NCI-H460 (cell line): ENCODE measurements at places on chromosomes 1 and 21.

DNA sequence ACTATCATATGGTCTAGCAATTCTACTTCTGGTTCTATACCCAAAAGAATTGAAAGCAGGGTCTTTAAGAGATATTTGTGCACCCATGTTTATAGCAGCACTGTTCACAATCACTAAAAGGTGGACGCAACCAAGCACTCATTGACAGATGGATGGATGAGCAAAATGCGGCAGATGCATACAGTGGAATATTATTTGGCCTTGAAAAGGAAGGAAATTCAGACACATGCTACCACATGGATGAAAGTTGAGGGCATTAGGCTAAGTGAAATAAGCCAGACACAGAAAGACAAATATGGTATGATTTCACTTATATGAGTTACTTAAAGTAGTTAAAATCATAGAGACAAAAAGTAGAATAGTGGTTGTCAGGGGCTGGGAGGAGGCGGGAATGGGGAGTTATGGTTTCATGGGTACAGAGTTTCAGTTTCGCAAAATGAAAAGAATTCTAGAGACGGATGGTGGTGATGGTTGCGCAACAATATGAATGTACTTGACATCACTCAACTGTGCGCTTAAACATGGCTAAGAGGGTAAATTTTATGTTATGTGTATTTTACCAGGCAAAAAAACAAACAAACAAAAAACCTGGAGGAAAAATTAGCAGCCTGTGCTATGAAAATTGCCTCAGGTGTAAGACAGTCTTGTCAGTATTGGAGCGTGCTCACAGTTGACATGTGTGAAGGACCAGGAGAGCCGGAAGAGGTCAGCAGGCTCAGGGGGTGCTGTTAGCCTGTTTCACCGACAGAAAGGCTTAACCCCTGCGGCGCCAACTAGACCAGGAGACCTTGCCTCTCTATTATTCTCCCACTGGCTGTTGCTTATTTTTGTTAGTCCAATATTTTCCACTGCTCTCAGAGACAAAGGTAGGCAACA is 26.5 kb downstream of the CD247 start:
- DNase-seq: no peak

DNA sequence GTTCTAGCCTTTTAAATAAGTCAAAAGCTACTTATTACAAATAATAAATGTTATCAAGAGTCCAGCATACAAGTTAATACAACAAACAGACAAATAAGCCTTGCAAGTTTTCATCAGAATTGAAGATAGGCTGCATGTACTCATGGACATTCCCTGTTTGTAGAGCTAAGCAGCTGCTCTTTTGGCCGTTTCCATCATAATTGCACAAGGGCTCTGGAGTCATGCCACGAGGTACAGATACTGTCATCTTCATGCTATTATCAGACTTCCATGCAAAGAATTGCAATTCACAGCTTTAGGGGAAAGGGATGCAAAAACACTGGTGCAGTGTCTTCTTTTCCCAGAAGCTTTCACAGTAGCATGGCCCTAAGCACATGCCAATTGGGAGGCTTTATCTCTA is 52.8 kb upstream of the TBX15 start:
- DNase-seq: no peak

DNA sequence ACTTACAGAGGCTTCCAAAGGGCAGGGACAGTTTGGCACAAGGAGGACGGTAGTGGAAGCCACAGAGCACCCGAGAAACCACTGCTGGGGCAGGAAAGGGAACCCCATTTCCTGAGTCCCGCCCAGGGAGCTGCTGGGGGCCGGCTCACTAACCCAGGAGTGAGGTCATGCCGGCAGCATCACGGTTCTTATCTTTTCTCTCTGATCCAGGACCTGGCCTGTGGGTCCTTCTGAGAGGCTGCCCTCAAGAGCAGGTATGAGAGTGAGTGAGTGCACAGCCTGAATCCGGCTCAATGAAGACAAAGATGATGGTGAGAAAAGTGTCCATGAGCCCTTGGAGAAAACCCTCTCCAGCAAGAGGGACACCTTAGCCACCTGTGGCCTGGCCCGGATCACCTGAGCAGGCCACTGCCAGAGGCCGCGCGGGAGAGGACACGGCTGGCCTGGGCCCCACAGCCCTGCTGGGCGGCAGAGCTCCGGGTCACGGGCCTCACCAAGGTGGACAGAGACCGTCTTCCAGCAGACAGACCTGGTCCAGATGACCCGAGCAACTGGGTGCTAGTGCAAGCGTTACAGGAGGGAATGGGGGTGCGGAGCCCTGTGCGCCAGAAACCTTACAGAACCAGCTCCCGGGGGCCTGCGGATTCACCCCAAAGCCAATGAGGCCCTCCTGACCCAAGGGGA is 94.9 kb downstream of the RIPK4 start:
- DNase-seq: no peak

DNA sequence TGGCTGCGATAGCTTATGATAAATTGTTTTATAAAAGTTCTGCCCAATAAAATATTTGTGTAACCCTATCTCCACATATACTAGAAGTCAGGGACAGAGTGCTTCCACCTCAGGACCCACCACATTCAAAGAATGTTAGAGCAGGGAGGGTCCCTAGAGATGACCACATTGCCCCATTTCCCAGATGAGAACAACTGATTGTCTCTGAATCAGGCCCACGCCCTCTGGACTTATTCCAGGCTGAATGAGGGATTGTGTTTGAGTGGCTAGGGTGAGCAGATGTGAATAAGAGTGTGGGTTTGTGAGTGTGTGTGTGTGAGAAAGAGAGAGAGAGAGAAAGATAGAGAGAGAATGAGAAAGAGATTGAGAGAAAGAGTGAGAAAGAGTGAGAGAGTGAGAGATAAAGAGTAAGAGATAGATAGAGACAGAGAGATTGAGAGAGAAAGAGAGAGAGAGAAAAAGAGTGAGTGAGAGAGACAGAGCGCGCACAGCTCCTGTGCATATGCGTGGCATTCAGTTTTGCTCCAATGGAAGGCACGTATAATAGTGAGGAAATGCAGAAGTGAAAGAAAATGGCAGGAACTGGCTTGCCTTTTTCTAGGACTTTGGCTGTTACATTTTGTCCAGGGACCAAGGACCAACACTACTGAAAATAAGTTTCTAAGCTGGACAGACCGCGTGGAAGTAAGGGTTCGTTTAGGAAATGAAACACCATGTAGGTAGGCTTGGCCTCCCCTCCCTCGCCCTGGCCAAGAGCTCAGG is 94.1 kb downstream of the ABCA4 start:
- no peak for DNase-seq

DNA sequence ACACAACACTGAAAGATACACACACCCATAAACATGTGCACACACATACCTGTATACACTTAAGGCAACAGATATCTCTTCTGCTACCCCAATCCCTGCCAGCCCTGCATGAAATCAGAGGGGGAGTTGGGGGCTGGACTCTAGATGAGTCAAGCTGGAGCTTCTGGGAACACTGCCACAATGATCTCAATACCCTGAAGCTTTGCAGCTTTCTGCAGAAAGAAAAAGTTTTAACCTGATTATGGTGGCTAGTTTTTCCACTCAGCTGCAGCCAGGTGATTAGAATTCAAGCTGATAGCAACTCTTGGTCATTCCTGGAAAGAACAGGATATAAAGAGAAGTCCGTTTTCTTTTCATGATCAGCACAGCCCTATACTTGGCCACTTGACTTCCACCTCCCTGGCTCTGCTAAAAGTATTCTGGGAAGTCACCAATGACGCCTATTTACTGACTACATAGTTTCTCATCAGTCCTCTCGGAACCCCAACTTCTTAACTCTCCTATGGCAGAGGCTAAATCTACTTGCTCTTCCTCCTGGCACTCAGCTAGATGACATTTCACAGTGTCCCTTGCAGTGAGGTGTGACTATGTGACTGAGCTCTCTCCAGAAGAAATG is 20.7 kb upstream of the DNASE2B start:
- DNase-seq: no peak
